HuH-7 (cell line): ENCODE measurements at places on chromosomes 5 and 9.

DNA sequence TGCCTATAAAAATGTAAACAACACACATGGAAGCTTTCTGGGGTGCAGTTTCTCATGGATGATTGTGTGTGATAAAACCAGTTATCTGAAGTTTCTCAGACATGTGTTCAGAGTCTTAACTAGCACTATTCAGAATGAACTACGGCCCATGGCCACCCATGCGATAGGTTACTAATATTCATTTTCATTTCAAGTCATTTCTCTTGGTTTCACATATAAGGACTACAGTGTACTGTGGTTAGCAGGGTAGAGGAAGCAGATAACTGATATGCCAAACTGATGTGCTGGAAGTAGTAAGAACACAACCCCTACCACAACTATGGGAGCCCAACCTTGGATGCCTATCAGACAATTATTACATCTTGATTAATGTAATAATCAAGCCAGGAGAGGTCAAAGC is 372.1 kb downstream of the DTWD2 start:
- no peak for DNase-seq

GRCh38 chr5:143806579-143806978 is 5.4 kb upstream of the HMHB1 start:
- no peak for DNase-seq

- DNase-seq, result no peak
Measured at GRCh38 chr5:93600409-93601070, 17.5 kb downstream of the NR2F1 start.

- no peak for DNase-seq
Measured at GRCh38 chr5:10046676-10047075, 203.0 kb downstream of the ATPSCKMT start.

DNA sequence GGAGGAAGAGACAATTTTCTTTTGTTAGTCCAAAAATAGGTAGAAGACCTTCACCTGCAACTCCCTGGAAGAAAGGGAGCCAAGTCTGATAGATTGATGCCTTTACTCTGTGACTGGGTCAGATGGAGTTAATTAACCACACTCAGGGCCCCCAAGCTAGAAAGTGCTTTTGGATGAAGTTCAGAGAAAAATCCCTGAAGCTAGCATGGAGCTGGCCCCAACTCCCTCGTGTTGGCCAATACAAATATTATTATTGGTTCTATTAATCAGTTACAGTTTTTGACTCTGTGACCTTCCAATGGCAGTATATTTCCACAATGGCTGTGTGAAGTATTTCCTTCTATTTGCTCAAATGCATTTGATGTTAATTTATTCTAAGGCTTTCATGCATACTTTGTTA is 1753.5 kb downstream of the EFNA5 start:
- DNase-seq, result no peak

GRCh38 chr9:908536-909205 is 67.2 kb downstream of the DMRT1 start:
- no peak for DNase-seq

- no peak for DNase-seq
Measured at GRCh38 chr5:27947088-27947487, 908.7 kb upstream of the CDH9 start.

DNA sequence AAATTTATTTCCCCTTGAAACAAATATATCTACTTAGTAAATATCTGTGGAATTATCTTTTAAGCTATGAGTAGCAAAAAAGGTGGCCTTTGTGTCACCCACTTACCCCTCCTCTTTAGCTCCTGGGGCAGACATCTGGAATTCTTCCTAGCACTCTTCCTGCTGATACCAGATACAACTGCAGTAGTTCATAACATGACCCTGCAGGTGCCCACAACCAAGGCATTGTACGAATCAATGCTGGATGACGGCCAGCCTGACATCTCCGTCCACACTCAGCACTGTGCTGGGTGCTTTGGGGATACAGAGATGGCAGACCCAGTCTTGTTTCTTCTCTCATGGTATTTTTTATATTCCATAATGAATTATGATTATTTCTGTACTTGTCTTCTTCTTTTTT is 152.3 kb downstream of the GOLPH3 start:
- DNase-seq, result no peak

- no peak for DNase-seq
Measured at GRCh38 chr9:89466451-89467277, 31.2 kb downstream of the SEMA4D start.

DNA sequence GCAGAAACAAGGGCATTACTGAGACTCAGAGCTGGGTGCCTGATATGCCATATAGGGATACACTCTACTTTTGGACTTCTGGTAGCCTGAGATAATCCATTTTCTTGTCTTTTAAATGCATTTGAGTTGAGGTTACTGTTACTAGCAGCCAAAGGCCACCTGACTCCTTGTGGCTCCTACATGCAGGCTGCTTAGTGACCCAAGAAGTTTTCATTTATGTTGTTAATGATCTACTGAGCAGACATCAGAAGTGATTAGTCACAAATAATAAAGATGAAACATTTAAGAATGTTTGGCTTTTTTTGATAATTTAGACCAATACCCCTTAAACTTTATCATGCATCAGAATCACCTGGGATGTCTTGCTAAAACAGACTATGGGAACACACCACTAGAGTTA is 171.6 kb upstream of the TRIM32 start:
- no peak for DNase-seq

DNA sequence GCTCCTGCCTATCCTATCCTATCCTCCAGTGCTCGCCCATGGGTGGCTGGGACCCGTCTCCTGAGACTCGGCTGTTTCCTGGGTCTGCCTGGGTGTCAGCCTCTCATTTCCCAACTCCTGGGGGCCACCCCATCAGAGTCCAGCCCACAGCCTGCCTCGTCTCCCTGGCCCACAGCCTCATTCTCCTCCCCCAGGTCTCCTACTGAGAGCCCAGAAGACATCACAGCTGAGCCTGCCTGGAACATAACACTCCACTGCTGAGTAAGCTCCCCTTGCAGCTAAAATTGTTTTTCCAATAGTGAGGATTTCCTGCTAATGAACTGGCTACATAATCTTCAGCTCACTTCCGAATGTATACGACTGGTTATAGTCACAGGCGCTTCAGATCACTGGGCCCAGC is 95.3 kb downstream of the TTLL11 start:
- DNase-seq, result no peak
